Activated T-helper 1 cell treated with anti-CD3 and anti-CD28 coated beads, Interleukin-12 subunit alpha, Interleukin-12 subunit beta, Interleukin-2, Interleukin-4 antibody, amounts not matched to agents 30 ng/mL and 10 ng/mL and 1 ng/mL, durations not matched to agents 14 hours and 24 hours and 36 hours (primary cell): ENCODE measurements at places on chromosomes 6 and 20. TPM values are rescaled to one million over a fixed set of nuclear protein-coding genes. Genes with fewer than 3 reads are reported as not detected.

DNA sequence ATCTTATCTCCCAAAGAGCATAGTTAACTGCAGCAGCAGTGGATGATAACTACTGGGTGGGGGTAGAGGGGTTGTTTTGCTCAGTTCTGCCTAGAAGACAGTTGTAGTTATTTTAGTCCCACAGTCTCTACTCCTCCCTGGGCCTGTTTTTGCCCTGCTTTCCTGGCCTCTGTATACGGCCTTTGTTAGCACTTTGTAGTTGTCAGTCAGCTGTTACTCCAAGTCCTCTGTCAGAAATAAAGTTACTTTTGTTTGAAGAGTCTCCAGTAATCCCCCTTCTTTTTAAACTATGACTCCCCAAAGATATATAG lies 113.9 kb downstream of the SLC16A10 start:
- DNase-seq: no peak

- DNase-seq: peak; percentile 28
Observed at GRCh38 chr6:33812669-33813068, 8.9 kb upstream of the MLN start.

DNA sequence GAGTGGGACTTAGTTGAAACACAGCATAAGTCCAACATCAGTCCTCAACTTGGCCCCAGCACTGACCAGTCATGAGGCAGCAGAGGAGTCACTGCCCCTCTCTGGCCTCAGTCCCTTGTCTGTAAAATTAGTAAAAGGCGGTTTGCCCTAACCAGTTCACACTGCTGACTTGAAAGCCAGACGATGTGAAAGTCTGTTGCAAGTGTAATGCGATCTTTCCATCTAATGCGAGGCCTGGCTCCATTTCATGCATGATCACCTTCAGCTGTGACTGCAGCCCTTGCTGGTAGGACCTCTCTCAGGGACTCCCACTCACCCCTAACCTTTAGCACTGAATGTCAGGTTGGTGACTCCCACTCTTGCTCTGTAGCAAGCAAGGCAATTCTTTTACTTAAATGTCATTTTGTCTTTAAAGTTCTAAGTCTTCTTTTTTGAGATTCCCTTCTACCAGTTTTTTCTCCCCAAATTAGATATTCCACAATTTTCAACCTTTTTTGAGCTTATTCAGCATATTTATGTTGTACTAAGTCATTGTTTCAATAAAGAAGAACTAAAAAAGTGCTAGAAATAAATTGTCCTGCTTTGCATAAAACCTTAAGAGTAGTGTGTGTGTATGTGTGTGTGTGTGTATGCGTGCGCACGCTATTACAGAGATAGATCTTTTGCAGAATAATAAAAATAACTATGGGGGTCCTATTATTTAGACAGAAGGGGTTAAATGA lies 245.5 kb downstream of the PACRG start:
- no peak for DNase-seq

GRCh38 chr20:54649511-54649962 lies 174.1 kb downstream of the DOK5 start:
- peak; percentile 26 for DNase-seq

GRCh38 chr6:4808396-4808795 lies 32.2 kb downstream of the CDYL start:
- DNase-seq: no peak

GRCh38 chr20:59359906-59360725 lies 59.7 kb downstream of the EDN3 start:
- no peak for DNase-seq

DNA sequence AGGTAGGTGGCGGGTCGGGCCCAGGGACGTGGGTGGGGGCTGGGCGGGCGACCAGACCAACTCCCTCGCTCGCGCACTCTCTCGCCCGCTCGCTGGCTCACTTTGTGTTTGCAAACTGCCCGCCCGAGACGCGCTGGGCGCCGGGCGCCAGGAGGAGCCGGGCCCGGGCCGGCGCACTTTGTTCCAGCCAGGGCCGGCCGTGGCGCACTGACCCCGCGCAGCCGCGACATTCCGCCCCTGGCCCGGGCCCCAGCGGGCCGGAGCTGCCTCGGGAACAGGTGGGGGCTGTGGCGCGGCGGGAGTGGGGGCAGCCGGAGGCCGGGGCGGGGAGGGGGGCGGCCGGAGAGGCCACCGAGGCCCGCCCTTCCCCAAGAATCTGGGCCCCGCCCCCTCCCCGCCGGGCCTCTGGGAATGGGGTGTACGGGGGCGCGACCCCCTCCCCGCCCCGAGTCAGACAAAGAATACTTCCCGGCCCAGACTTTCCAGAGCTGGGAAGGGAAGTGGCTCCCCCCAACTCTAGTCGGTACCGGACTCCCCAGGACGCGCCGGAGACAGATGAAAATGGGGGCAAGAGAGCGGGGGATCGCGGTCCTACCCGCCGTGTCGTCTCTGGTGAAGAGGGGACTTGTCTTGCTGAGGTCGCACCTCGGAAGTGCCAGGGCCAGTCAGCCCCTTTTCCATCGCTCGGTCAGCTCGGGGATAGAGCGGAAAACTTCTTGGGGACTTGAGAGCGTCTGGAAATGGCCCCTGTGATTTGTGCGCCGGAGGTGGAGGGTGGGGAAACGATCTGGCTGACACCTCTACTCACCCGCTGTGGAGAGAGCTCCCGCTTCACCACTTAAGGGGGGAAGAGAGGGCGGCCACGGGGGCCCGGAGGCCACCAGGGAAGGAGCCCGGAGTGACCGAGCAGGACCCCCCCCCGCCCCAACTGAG lies 951 bp downstream of the FOXP4 start:
- no peak for DNase-seq

DNA sequence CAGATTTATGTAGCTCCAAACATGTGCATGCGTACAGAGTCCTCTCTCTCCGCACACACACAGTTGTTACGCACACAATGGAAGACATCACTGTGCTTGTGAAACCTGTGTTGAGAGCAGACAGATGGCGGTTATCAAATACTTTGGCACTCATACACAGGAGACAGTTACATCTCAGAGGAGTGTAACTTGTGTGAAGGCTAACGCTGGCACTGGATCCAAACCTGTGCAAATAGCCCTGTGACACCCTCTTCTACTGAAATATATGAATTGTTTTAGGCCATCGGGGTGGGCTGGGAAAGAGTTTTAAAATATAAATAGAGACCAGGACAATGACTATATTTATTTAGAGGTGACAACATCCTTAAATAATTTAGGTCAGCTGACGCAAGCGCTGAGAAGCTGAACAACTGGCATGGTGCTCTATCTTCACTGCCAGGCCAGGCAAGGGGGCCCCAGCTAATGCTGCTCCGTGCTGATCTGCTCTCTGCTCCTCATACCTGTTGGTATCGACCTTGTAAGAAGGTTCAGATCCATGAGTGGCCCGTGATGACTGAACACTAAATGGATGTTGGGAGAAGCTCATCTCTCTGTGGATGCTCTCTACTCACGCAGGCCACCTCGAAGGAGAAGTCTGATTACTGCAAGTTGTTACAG lies 69.4 kb downstream of the FOXC1 start:
- no peak for DNase-seq

GRCh38 chr6:112325444-112325843 lies 21.7 kb upstream of the RFPL4B start:
- DNase-seq: no peak

GRCh38 chr6:139334806-139335446 lies 39.5 kb downstream of the CITED2 start:
- DNase-seq: no peak

- no peak for DNase-seq
Observed at GRCh38 chr20:58137651-58138265, 90.7 kb downstream of the ANKRD60 start.

- DNase-seq: no peak
Observed at GRCh38 chr6:3540253-3540820, 83.5 kb upstream of the SLC22A23 start.

DNA sequence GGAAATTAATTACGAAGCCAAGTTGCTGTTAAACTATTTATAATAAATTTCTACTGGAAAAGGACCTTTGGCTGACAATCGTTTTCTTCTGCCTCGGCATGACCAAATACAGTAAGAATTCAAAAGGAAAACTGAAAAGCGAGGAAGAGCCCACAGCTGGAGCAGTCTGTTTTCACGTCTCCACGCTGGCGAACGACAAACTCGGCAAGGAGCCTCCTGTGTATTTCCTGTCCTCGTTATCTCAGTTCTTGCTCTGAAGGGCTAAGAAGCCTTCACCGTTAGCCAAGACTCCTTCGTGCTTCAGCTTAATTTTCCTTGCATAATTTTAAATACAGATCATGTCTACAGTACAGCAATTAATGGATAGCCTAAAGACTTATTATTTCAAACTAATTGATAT lies 214.3 kb upstream of the PLCB4 start:
- DNase-seq: no peak

DNA sequence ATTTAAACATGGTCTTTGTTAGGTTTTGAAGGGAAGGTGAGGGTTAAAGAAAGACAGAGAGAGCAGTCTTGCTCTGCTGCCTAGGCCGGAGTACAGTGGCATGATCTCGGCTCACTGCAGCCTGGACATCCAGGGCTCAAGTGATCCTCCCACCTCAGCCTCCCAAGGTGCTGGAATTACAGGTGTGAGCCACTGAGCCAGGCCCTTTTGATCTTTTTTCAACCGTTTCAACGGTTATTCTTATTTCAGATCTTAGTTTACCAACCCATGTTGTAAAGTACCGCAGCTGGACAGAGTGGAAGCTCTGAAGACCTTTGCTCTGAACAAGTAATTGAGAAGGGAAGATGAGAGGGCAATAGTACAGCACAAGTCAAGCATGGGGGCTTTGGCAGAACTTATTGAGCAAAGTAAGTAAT lies 1.2 kb upstream of the SRPK1 start:
- no peak for DNase-seq

DNA sequence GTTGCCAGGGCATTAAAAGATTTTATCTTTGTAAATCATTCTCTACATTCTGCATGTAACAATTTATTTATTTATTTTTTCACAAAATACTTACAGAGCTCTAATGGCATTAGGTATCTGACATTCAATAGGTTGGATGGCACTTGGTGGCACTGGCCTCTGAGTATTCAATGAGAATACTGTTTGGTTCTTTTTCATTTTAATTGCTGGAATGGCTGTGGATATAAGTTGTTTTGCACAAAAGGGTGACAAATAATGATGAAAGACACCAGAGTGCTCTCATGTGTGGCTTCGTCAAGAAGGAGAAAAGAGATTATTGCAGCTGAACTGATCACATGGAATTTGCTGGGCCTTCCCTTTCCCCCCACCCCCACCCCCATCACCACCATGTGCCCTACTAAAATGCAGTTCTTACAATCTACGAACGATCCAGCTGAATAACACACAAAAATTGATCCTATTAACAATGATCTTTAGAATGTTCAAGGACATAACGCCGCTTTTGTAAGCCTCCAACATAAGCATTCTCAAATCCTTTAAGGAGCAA lies 195.2 kb upstream of the POU3F2 start:
- no peak for DNase-seq

GRCh38 chr6:44148306-44148705 lies 10.3 kb upstream of the CAPN11 start:
- DNase-seq: no peak

DNA sequence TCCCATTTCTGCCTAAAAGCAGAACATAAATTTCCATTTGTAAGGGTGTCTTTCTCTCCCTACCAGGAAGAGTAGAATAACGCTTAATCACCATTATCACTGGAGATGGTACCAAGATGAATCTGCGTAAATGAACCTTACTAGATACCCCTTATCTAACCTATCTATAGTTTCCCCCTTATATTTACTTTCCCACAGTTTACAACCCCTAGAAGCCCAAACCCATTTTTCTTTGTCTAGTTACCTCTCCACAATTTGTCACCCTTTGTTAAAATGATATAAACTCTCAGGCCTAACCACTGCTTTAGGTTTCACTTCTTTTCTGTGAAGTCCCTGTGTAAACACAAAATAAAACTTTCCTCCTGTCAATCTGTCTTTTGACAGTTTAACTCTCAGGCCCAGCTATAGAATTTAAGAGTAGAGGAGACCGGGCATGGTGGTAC lies 45.5 kb downstream of the PCNA start:
- no peak for DNase-seq

Gene VPS16
- total RNA-seq: 46.0 and 48.9 TPM in 2 replicates

Gene SLC24A3
- total RNA-seq: not detected in 2 replicates

Gene ALDH8A1
- 0.93 and 1.6 TPM in 2 replicates for total RNA-seq

Gene PPP1R16B
- total RNA-seq: 139 and 143 TPM in 2 replicates

Gene RNF144B
- 0.44 and 0.86 TPM in 2 replicates for total RNA-seq

Gene HLA-G
- 0.91 and 1.6 TPM in 2 replicates for total RNA-seq

Gene PTK6
- 0.16 and 0.29 TPM in 2 replicates for total RNA-seq

Gene PAX1
- not detected in 2 replicates for total RNA-seq

Gene SRMS
- total RNA-seq: not detected in 2 replicates

Gene DSP
- not detected in 2 replicates for total RNA-seq

Gene MICB
- total RNA-seq: 36.1 and 37.5 TPM in 2 replicates

Gene TMC2
- total RNA-seq: not detected in 2 replicates

Gene KAT14
- total RNA-seq: 17.1 and 17.9 TPM in 2 replicates
